ENCODE measurements at places on chromosomes 5 and 9. TPM values are rescaled to one million over a fixed set of nuclear protein-coding genes. Genes with fewer than 3 reads are reported as not detected.

Gene FOXD4L5
- not detected for polyA plus RNA-seq

Gene EFNA5
- polyA plus RNA-seq, result 2.1 TPM

Gene PCDHGC5
- 0.39 TPM for polyA plus RNA-seq

Gene KLHL3
- polyA plus RNA-seq, result 1.0 TPM

Gene KIF12
- 0.47 TPM for polyA plus RNA-seq

Gene OTULINL
- polyA plus RNA-seq, result 35.9 TPM

Gene PLAC8L1
- 0.51 TPM for polyA plus RNA-seq

Gene NKD2
- 62.5 TPM for polyA plus RNA-seq

DNA sequence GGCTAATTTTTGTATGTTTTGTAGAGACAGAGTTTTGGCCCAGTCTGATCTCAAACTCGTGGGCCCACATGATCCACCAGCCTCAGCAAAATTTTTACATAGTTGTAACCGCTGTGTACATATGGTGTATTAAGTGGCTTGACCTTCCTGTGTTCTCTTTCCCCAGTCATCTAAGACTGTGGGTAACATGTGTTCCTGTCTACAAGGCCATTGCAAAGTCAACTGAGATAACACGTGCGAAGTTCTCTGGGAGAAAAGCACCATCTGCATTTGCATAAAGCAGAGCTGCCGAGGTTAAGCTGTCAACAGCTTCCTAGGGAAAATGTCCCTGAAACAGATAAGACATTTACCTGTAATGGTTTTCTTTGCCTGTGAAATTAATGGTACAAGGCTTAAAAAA lies 273.7 kb downstream of the FANCC start:
- DNase-seq, result no peak

GRCh38 chr9:95441081-95441480 lies 75.7 kb downstream of the PTCH1 start:
- DNase-seq, result no peak

DNA sequence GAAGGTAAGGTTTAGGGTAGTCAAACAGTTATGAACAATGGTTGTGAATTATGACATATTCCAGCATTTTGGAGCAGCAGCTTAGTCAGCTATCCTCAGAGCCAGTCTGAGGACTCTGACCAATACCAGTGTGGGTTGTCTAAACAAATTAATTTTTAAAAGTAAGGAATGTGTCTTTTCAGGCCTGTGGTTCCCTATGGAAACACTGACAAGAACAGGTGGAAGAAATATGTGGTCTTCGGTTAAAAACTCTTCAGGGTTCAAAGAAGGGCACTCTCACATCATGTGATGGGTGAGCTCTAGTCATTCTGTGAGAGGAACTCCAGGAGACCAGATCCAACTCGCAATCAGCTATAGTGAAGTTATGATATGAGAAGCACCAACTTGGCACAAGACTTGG lies 33.5 kb upstream of the ALDOB start:
- no peak for DNase-seq

- DNase-seq, result no peak
Observed at GRCh38 chr9:114290561-114290986, 32.3 kb upstream of the ORM1 start.

DNA sequence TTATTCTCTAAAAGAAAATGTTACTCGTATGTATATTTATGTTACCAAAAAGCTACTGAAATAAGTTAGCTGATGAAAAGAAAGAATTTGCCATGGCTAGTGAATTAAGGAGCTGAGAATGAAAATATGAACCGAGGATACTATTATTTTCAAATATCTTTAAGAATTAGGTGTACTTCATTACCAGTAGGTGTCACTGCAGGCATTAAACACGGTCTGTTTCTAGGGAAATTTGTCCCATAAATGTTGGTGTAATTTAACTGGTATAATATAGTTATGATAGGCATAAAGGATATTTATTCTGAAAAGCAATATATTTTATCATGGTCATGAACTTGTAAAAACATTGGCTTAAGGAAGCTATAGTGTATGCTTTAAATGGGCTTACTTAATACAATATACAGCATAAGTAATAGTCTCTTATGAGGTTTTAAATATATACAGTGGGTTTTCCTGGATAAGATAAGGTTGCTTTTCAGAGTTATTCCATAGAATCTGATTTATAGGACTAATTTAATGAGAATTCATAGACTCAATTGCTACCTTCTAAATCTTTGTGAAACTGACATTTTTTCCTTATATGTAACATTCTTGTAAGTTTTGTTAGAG lies 72.4 kb upstream of the MPDZ start:
- no peak for DNase-seq

GRCh38 chr5:36206913-36207312 lies 34.8 kb downstream of the NADK2 start:
- no peak for DNase-seq

GRCh38 chr5:68339921-68340321 lies 124.4 kb downstream of the PIK3R1 start:
- DNase-seq, result no peak

DNA sequence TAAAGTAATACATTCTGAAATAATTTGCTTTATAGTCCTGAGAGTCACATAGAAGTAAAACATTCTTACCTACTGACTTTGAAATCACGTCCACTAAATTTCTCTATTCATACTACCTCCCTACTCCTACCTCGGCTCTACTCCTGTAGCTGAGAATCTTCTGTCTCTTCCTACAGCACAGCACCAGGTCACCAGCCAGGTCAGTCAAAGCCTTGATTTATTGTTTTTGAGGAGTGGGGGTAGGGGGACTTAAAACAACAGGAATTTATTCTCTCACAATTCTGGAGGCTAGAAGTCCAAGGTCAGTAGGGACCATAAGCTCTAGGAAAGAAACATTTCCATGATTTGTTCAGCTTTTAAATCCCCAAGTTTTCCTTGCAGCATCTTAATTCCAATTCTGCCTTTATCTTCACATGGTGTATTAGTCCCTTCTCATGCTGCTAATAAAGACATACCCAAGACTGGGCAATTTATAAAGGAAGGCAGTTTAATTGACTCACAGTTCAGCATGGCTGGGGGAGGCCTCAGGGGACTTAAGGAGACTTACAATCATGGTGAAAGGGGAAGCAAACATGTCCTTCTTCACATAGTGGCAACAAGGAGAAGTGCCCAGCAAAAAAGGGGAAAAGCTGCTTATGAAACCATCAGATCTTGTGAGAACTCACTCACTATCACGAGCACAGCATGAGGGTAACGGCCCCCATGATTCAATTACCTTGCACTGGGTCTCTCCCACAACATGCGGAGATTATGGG lies 49.6 kb upstream of the CCNG1 start:
- DNase-seq, result no peak

DNA sequence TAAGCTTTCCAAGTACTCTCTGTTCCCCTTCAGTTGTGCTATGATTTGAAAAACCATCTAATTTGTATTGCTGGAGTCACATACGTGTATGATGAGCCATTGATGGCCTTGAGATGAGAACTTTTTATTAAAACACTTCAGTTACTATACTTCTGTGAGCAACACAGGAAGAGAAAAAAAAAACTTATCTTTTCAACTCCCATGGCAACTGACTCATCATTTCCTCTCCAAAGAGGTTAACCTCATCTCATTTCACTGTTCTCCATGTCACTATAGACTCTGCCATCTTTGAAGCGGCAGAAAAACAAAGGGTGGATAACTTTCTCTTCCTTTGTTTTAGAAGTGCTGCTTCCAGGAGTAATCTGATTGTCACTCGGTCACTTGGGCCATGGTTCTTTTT lies 104.3 kb upstream of the PCSK1 start:
- DNase-seq, result no peak

GRCh38 chr9:17905781-17906175 lies 326.9 kb downstream of the SH3GL2 start:
- DNase-seq, result peak; percentile 19

- DNase-seq, result peak; percentile 83
Observed at GRCh38 chr5:169161022-169161680, 139.8 kb downstream of the SLIT3 start.

DNA sequence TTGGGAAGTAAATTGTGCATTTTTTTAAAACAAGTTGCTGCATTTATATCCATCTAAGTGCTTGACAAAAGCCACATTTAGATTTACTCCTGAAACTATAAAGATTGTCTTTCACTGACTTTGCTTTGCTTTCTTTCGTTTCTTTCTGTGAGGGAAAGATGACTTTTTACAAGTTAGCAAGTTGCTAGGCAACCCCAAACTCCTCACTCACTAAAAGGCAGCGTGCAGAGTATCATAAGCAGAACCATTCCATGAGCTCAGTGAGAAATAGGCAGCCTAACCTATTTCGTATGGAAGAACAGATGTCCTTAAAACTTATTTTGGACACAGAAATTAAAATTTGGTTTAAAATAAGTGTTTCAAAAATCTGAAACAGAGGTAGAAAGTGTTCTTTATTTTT lies 29.0 kb downstream of the KLF9 start:
- peak; percentile 57 for DNase-seq

DNA sequence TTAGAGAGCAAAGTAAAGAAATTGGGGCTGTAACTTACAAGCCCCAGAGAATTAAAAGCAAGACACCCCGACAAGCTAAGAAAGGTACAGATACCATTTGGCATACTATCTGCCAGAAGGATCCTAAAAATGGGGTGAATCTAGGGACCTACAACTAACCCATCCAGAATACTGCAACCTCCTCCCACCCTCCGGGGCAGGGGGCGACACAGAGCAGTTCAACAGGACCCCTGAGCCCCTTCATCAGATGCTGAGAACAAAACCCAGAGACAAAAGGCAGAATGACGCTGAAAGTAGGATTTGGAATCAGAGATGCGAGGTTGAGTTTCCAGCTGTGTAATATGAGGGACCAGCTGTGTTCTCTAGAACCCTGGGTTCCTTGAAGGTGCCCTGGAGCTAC lies 71.2 kb downstream of the EPB41L4B start:
- DNase-seq, result no peak

GRCh38 chr9:136466155-136466541 lies 16.7 kb downstream of the SEC16A start:
- no peak for DNase-seq

DNA sequence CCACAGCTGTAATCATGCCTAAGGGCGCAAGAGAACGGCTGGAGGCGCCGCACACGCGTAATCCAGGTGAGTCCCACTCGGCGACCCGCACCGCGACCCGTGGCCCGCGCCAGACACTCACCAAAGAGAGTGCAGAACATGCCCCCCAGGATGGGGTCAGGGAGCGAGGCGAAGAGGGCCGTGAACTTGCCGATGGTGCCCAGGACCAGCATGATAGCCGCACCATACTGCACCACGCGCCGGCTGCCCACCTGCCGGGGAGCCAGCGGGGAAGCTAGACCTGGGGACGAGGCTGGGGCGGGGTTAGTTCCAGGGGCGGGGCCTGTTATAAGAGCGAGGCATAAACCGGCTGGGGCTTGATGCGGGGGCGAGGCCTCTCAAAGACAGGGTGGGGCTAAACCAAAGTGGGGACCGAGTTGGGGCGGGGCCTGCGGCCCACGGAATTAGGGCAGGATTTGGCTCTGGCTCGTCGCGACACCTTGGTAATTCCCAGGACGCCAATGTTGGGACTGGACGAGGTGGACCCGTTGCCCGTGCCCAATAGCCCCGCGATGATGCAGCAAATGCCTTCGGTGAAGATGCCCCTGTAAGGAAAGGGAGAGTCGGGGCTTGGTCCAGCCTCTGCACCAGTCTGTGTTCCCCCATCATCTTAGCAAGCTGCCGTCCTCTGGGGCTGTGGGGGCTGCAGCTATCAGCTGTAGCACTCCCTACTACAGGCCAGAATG lies 4.8 kb downstream of the SLC23A1 start:
- DNase-seq, result no peak

GRCh38 chr5:6634788-6635430 lies 1.7 kb downstream of the SRD5A1 start:
- no peak for DNase-seq

DNA sequence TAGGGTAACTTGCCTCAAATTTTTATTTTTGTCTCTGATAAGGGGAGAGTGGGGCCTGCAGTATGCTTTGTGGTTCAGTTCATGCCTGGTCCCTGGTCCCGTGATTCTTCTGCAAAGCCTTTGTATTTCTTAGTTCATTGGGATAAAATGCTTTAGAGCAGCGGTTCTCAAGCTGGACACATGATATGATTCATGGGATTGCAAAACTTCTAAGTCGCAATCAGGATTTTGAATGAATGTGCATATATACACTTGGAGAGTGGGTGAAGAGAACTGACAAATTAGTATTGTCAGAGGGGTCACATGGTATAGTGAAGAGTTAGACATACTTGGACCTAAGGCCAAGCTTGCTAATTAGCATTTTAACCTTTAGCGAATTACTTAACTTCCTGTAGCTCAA lies 265.4 kb upstream of the KLF9 start:
- DNase-seq, result no peak

DNA sequence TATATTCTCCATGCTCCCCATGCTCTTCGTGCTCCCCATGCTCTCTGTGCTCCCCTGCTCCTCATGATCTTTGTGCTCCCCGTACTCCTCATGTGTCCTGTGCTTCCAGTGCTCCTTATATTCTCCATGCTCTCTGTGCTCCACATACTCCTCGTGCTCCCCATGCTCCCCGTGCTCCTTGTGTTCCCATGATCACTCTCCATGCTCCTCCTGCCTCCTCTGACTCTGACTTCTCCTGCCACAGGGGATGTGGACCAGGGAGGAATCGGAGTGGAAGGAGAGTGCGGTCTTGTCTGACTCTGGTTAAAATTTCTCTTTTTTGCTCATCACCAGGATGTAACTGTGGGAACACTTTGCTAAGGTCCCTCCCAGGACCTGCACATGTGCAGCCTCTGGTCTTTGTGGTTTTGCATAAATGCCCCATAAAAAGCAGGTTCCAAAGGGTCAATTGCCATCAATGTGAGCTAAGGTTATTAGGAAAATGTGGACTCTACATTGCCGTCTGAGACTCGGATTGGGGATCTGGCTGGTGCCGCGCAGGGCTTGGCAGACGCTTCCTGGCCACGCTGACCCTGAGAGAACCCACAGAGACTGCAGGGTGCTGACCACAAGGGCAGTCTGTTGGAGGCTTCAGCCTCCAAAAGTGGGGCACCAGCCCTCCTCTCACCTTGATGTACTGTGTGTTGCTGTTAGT lies 52.5 kb downstream of the TRIP13 start:
- DNase-seq, result no peak

DNA sequence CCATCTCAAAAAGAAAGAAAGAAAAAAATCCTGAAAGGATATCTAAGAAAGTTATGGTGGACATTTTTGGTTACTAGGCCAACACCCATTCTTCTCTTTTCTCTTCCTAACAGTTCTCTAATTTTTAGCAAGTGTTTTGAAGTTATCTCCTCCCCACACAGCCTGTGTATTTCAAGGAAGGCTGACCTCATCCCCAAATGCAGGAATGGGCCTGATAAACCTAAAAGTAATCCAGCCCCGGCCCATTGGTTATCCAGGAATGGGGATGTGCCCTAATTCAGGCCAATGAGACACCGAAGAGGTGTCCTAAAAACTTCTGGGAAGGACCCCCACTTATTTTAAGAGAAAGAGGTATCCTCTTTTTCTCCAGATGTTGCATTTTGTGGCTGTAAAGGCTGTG lies 46.6 kb downstream of the F2R start:
- no peak for DNase-seq

- DNase-seq, result peak; percentile 33
Observed at GRCh38 chr5:54673523-54674225, 156.1 kb downstream of the SNX18 start.

GRCh38 chr9:21677387-21677786 lies 125.0 kb upstream of the MTAP start:
- DNase-seq, result no peak
